ENCODE measurements at places on chromosomes 16 and 17. TPM values are rescaled to one million over a fixed set of nuclear protein-coding genes. Genes with fewer than 3 reads are reported as not detected.

- peaks cover 26% of the 10 kb centered on the region for H3K4me1 ChIP-seq
- H3K36me3 ChIP-seq: peaks cover 5% of the 10 kb centered on the region
- H3K4me3 ChIP-seq: no peak overlapping the region
- DNase-seq: no peak
These were observed 10.3 kb downstream of the CD300LB start for GRCh38 chr17:74520790-74521480.

DNA sequence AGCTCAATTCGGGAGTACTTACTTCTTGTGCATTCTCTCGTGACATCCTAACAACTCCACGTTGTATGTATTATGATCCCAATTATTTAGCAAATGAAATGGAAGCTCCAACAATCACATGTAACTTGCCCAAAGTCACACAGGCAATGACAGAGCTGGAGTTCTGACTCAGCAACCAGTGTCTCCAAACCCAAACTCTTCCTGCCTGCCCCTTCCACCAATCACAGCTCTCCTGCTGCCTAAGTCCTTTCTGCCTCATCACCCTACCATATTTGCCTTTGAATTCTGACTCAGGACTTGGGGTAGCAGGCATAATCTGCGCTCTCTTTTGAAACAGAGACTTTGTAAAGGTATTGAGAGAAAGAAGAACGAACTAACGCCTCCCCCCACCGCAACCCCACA lies 245.2 kb upstream of the MAF start:
- no peak for DNase-seq
- H3K36me3 ChIP-seq: no peaks in the 10 kb centered on the region
- H3K4me1 ChIP-seq: peaks cover 4% of the 10 kb centered on the region
- no peaks in the 10 kb centered on the region for H3K27me3 ChIP-seq
- H3K4me3 ChIP-seq: no peak overlapping the region

Gene TRIM37
- polyA plus RNA-seq: 4.9 TPM

Gene CDH1
- polyA plus RNA-seq: not detected

DNA sequence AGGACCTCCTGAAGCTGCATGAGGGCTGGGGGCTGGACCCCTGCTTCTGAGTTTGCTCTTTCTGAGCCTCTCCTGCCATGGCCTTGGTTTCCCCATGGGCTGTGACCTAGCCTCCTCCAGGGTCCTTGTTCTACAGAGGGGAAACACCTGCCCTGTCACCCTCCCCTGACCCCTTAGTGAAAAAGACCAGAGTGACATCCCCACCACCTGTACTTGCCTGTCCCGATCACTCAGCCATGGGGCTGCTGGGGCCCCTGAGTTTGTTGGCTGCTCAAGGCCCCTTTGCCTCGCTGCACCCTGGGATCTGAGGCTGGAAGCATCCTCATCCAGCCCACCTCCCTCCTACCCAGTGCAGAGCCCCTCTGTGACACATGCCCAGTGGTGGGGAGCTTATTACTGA lies 800 bp downstream of the NOD2 start:
- DNase-seq: no peak
- peaks cover 47% of the 10 kb centered on the region for H3K4me1 ChIP-seq
- no peaks in the 10 kb centered on the region for H3K36me3 ChIP-seq
- H3K4me3 ChIP-seq: peak overlapping the region; percentile 77

Gene CAVIN1
- not detected for polyA plus RNA-seq

Gene ABCC11
- not detected for polyA plus RNA-seq

Gene RUNDC3A
- not detected for polyA plus RNA-seq

GRCh38 chr17:38601539-38602351 lies 4.0 kb downstream of the SRCIN1 start:
- H3K27ac ChIP-seq: no peak overlapping the region
- peaks cover 88% of the 10 kb centered on the region for H3K27me3 ChIP-seq

DNA sequence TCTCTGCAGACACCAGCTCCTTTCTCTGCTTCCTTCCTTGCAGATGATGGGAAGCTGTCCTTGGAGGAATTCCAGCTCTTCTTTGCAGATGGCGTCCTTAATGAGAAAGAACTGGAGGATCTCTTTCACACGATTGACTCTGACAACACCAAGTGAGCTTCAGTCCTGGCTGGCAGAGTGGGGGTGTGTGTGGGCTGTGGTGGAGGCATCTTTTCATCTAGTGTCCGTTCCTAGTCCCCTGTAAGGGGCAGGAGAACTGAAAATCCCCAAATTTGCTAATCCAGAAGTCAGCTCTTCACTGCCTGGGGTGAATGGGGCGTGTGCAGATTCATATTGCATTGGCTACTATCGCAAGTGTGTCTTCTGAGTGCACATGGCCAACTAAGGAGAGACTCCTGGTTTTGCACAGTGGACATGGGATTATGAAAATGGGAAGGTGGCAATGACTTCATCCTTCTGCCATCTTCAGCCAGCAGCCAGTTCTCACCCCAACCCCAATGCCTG lies 10.4 kb downstream of the NECAB2 start:
- H3K27ac ChIP-seq: no peak overlapping the region
- H3K4me3 ChIP-seq: no peak overlapping the region
- H3K27me3 ChIP-seq: peaks cover 25% of the 10 kb centered on the region
- H3K4me1 ChIP-seq: no peaks in the 10 kb centered on the region
- H3K36me3 ChIP-seq: peaks cover 8% of the 10 kb centered on the region
- no peak for DNase-seq

- no peaks in the 10 kb centered on the region for H3K27me3 ChIP-seq
- no peak overlapping the region for H3K4me3 ChIP-seq
- H3K27ac ChIP-seq: peak overlapping the region; percentile 1
- peaks cover 9% of the 10 kb centered on the region for H3K4me1 ChIP-seq
- no peaks in the 10 kb centered on the region for H3K36me3 ChIP-seq
- peak; percentile 26 for DNase-seq
These were observed 48.4 kb upstream of the SKAP1 start for GRCh38 chr17:48478224-48479013.

Gene GDPD1
- polyA plus RNA-seq: 0.38 TPM

DNA sequence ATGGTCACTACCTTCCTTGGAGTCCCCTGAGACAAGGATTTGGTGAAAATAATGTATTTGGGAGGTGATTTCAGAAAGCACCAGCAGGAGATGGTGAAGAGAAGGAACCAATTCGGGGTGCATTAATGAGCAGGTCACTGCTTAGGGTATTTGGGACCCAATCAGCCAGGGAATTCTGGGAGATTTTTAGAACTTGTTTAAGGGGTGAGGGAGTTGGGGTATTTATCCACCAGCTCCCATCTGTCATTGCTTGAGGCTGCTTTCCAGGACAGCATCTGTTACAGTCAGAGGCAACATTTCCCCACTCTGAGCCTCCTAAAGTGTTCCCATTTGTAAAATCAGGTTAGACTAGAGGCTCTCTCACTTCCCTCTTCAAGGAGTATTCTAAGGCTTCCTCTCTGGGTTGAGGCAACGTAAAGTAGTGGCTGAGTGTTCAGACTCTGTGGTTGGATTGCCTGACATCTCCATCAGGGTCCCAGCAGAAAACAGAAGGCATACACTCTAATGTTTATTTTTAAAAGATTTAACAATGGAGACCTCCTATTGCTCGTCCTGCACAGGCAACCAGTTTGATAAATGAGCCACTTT lies 60.9 kb downstream of the CLEC19A start:
- no peaks in the 10 kb centered on the region for H3K4me1 ChIP-seq
- peaks cover 27% of the 10 kb centered on the region for H3K27me3 ChIP-seq
- H3K27ac ChIP-seq: no peak overlapping the region
- no peak overlapping the region for H3K4me3 ChIP-seq
- no peak for DNase-seq

GRCh38 chr16:83769397-83770008 lies 38.3 kb upstream of the HSBP1 start:
- H3K27ac ChIP-seq: peak overlapping the region; percentile 94
- peak; percentile 22 for DNase-seq
- peak overlapping the region; percentile 22 for H3K4me3 ChIP-seq
- H3K36me3 ChIP-seq: no peaks in the 10 kb centered on the region
- H3K27me3 ChIP-seq: no peaks in the 10 kb centered on the region

DNA sequence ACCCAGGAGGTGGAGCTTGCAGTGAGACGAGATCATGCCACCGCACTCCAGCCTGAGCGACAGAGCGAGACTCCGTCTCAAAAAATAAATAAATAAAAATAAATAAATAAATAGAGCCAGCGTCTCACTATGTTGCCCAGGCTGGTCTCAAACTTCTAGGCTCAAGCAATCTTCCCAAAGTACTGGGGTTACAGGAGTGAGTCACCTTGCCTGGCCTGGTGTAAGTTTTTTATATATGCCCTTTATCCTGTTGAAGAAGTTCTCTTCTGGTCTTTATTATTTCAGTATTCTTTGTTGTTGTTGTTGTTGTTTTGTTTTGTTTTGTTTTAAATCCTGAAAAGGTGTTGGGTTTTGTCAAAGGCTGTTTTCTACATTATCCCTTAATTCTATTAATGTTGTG lies 30.1 kb upstream of the ABCC1 start:
- DNase-seq: no peak
- no peaks in the 10 kb centered on the region for H3K4me1 ChIP-seq
- no peak overlapping the region for H3K4me3 ChIP-seq
- no peaks in the 10 kb centered on the region for H3K36me3 ChIP-seq
- no peaks in the 10 kb centered on the region for H3K27me3 ChIP-seq

DNA sequence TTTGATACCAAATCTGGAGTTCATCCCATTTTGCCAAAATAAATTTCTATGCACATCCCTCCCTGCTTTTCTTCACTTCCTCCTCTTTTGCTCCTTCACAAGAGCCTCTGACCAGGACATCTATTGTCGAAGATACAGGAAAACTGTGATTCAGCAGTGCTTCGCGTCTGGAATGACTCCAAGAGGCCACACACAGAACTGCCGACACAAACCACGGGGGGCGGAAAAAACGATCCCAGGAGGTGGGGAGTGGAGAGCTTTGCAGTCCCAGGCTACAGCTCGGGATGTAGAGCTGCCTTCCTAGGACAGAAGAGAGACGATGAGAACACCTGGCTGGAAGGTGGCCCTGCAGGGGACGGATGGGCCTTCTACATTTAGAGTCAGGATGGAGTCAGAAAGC lies 102.8 kb downstream of the XYLT1 start:
- H3K4me1 ChIP-seq: peaks cover 94% of the 10 kb centered on the region
- no peak for DNase-seq
- peak overlapping the region; percentile 99 for H3K27ac ChIP-seq
- H3K27me3 ChIP-seq: no peaks in the 10 kb centered on the region
- H3K36me3 ChIP-seq: peaks cover 4% of the 10 kb centered on the region

- no peak overlapping the region for H3K27ac ChIP-seq
- no peaks in the 10 kb centered on the region for H3K36me3 ChIP-seq
- peaks cover 32% of the 10 kb centered on the region for H3K27me3 ChIP-seq
- no peaks in the 10 kb centered on the region for H3K4me1 ChIP-seq
- H3K4me3 ChIP-seq: no peak overlapping the region
These were observed 23.1 kb upstream of the C16orf78 start for GRCh38 chr16:49350265-49351095.

DNA sequence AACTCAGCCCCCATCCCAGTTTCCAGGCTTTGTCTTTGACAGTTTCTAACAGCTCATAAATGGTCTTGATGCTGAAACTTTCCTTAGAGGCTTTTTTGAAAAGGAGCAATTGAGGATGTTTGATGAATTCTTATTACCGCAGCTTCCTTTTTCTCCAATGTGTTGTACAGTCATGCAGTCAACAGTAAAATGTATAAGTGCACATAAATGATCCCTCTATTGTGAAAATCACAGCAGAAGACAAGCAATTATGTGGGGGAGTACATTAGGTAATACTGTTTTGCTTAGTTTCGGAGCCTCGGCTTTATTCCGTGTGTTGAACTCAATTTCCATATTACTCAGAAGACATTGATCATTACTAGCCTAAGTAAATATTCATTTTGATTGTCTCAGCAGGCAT lies 673.7 kb downstream of the CDH8 start:
- no peak overlapping the region for H3K4me3 ChIP-seq
- DNase-seq: no peak
- no peak overlapping the region for H3K27ac ChIP-seq
- H3K36me3 ChIP-seq: no peaks in the 10 kb centered on the region

GRCh38 chr17:21278450-21279197 lies 5.9 kb upstream of the MAP2K3 start:
- peak; percentile 33 for DNase-seq
- H3K27me3 ChIP-seq: peaks cover 4% of the 10 kb centered on the region
- no peak overlapping the region for H3K27ac ChIP-seq
- no peaks in the 10 kb centered on the region for H3K36me3 ChIP-seq
- H3K4me3 ChIP-seq: no peak overlapping the region

DNA sequence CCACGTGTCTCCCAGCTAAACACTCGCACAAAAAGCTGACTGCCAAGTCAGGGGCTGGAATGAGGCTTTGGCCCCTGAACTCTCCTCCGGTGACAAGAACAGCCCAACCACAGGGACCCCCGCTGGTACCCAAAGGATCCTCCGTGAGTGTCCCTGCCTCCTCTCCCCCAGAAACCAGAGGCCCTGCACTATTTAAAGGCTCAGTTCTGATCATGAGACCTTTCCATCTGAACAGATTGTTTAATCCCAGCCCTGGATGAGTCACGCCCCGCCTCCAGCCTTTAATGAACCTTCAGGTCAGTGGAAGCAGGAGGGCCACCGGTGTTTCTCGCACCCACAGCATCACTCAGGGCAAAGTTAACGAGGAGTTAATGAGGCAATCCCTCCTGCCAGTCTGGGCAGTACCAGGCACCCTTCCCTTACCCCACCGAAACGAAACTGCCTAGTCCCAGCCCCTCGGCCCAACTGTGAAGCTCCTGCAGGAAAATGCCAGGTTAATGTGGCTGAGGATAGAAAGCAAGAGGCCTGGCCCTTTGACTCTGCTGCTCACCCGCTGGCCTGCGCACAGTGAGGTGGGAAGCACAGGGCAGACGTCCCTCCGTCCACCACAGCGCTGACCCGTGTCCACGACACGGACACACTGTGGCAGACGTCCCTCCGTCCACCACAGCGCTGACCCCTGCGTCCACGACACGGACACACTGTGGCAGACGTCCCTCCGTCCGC lies 32.4 kb downstream of the TIMM22 start:
- H3K27me3 ChIP-seq: no peaks in the 10 kb centered on the region
- peaks cover 6% of the 10 kb centered on the region for H3K4me1 ChIP-seq
- H3K27ac ChIP-seq: no peak overlapping the region
- peaks cover 10% of the 10 kb centered on the region for H3K36me3 ChIP-seq
- no peak overlapping the region for H3K4me3 ChIP-seq

DNA sequence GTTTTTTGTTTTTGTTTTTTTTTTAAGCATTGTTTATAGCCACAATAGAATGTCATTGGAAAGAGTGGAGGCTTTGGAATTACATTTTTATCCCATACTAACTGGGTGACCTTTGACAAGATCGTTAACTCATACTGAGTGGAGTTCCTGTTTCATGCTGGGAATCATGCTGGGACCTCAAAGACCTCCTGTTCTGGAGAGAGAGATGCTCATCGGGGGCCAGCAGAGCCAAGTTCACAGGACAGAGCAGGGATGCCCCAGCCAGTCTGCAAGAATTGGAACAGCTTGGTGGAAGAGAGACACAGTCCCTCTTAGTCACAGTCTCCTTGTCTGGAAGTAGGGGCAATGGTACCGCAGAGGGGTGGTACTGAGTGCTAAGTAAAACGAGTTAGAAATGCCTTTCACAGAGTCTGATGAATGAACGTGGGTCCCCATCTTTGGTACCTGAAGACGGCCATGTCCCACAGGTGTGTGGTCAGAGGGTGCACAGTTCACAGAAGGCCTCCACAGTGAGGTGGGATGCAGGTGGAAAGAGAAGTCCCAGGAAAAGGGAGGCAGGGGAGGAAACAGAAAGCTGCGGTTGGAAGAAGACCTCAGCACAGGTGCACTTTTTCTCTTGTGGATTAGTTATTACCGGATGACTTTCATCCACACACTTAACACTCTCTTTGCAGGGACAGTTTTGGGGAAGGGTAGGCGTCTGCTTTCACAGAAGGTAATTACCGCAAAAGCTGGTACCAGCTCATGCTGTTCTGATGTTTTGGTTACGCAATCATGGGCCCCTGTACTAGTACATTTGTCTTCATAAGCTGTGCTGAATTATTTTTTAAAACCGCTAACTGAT lies 147.8 kb downstream of the PRKCA start:
- no peak overlapping the region for H3K27ac ChIP-seq
- H3K4me3 ChIP-seq: no peak overlapping the region
- no peak for DNase-seq
- H3K4me1 ChIP-seq: peaks cover 6% of the 10 kb centered on the region
- H3K36me3 ChIP-seq: no peaks in the 10 kb centered on the region
